ENCODE measurements at places on chromosomes 7 and 10.

DNA sequence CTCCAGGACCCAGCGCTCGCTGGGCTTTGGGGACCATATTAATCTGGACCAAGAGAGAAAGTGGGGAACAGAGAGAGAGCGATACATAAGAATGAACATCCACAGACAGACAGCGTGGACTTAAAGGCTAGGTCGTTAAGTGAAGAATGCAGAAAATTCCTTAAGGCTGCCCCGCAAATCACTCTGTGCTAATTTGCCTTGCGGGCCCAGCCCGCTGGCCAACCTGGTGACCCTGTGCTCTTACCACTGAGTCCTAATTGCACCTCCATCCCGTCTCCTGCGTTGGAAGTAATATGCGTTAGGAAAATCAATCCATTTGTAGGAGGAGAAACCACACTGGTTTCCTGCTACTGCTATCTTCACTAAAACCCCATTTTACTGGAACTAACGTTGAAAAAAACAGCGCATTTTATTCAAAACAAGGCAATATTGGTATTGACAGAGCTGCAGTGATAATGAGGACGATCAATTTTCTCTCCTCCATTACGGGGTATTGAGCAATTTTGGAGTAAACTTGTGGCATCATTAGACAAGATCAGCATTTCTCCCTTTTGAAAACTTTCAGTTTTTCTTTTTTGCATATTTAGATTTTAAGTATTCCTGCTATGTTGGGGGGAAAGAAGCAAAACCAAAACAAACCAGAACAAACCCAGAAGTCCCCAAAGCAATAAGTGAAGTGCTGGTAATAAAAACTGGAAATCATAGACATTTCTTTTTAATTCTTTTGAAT is 85.2 kb downstream of the WDFY4 start:
- no peak for DNase-seq
- H3K4me3 ChIP-seq, result no peak overlapping the region
- H3K36me3 ChIP-seq, result no peaks in the 10 kb centered on the region

DNA sequence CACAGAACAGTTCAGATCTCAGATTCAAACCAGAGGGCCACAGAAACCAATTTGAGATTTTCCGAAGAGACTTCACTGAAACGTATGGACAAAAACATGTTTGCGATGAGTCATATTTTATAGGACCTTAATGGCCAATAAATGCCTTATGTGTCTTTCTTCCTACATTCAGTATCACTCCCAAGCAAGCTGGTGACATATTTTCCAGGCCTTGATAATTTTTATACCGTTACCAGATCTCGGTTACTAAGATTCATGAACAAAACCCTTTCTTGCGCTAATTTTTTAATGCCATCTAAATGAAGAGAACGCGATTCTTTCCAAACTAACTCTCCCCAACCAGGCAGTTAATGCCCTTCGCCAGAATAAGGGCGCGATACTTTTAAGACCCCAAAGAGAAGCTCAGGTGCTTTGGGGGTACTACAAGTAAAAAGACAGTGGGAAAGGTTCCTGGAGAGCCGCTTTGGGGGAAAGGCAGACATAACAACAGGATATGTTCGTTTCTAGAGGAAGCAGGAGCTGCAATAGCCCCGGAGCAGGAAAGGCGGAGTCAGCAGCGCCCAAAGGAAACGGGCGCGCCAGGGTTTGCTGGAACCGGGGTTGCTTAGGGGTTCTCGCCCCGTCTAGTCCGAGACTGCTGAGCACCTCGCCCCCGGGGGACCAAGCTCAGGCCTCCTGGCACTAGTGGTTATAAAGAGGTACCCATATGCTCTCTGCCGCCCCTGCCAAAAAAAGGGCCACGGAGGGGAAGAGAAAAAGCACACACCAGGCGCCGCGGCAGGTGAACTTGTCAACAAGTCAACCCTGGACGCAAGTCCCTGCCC is 884 bp downstream of the ICA1 start:
- H3K4me3 ChIP-seq, result peak overlapping the region; percentile 81
- DNase-seq, result no peak
- H3K27me3 ChIP-seq, result peaks cover 43% of the 10 kb centered on the region
- H3K27ac ChIP-seq, result peak overlapping the region; percentile 55

- H3K36me3 ChIP-seq, result peaks cover 18% of the 10 kb centered on the region
- H3K4me1 ChIP-seq, result peaks cover 38% of the 10 kb centered on the region
- no peaks in the 10 kb centered on the region for H3K27me3 ChIP-seq
Measured at GRCh38 chr7:128742206-128742605, 3.0 kb downstream of the CALU start.

- no peak for DNase-seq
- H3K27ac ChIP-seq, result peak overlapping the region; percentile 73
- peaks cover 18% of the 10 kb centered on the region for H3K4me1 ChIP-seq
- peaks cover 3% of the 10 kb centered on the region for H3K36me3 ChIP-seq
- peak overlapping the region; percentile 85 for H3K4me3 ChIP-seq
- H3K27me3 ChIP-seq, result peaks cover 77% of the 10 kb centered on the region
Measured at GRCh38 chr7:27095050-27095896, 527 bp downstream of the HOXA1 start.

DNA sequence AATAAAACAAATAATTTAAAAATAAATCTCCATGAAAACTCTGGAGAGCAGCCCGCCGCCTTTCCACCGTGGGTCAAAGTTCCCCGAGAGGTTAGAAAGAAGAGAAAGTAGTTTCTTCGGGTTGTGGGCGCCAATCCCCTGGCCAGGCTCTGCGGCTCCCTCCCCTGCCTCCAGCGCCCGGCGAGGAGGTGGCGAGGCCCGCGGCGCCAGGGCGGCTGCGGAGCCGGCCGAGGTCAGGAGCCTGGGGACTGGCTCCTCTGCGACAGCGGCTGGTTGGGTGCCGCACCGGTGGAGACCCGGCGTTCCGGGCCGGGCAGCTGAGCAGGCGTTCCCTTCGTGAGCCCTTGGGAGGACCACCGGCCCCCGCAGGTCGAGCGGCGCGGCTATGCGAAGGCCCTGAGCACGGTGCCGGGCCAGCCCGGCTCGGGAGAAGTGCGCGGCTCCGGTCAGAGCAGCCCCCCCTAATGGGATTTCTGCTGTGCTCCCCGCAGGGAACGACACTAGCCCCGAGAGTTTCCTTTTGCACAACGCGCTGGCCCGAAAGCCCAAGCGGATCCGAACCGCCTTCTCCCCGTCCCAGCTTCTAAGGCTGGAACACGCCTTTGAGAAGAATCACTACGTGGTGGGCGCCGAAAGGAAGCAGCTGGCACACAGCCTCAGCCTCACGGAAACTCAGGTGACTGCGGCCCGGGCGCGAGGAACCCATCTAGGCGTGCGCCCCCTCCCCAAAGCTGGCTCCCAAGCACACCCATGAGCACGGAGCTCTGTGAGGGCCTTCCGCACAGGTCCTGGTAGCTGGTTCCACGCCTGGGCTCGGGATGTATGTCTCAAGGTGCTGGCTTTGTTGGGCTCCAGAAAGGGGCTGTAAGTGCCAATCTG is 2.8 kb downstream of the EMX2 start:
- peak overlapping the region; percentile 24 for H3K27ac ChIP-seq
- peaks cover 78% of the 10 kb centered on the region for H3K27me3 ChIP-seq
- H3K36me3 ChIP-seq, result peaks cover 2% of the 10 kb centered on the region
- H3K4me3 ChIP-seq, result no peak overlapping the region

- peaks cover 12% of the 10 kb centered on the region for H3K4me1 ChIP-seq
- H3K4me3 ChIP-seq, result no peak overlapping the region
- H3K27me3 ChIP-seq, result no peaks in the 10 kb centered on the region
- no peak for DNase-seq
- peaks cover 35% of the 10 kb centered on the region for H3K36me3 ChIP-seq
Measured at GRCh38 chr10:5905854-5906507, 15.9 kb downstream of the FBH1 start.

DNA sequence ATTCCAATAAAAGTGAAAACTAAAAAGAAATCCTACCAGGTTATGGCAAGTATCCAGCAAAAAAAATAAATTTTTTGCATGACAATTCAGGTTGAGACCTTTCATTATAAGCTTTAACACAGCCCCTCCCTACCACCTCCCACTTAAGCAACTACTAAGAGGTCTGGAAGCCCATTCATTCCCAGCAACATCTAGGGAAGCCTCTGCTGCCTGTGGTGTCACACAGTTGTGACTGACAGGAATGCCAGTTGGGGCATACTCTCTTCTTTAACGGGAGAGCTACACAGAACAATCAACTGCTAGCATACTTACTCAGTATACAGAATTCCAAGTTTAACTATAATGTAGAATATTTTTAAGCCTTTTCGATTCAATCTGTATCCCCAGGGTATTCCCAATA is 27.8 kb downstream of the ABI1 start:
- H3K36me3 ChIP-seq, result peaks cover 25% of the 10 kb centered on the region
- no peak for DNase-seq
- no peak overlapping the region for H3K4me3 ChIP-seq
- no peak overlapping the region for H3K27ac ChIP-seq
- no peaks in the 10 kb centered on the region for H3K27me3 ChIP-seq

DNA sequence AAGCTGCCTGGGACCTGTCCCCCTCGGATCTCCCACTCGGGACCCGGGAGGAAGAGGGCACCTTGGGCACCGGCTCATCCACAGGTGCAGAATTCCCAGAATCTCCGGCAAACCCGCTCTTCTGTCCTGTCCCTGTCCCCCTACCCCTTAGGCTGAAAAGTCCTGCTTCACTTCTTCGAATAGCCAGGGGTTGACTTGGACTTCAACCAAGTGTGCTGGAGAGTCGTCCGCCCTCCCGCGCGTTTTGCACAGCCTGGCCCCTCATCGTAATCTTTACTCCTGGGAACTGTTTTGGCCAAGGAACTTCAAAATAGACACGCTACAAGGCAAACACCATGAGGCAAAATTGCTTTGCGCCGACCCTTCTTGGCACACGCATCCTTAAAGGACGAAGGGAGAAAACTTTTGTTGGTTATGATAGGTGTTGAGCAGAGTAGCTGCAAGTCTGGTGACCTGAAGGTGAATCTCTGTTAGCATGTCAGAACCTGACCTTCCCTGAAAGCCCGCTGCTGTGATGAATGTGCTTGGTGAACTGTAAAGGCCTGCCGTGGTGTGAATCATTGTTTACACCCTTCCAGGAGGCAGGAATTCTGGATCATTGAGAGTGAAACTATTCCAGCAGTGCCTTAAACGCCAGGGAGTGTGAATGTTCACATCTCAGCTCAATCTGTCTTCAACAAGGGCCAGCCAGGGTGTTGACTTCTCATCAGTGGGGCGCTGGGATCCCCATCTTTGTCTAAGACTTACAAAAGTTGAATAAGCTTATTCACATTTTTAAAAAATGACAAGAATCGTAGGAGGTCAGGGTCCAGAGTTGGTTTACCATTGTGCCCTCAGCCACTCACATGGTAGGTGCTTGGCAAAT is 589 bp upstream of the RAPGEF5 start:
- no peaks in the 10 kb centered on the region for H3K36me3 ChIP-seq
- H3K4me1 ChIP-seq, result no peaks in the 10 kb centered on the region
- DNase-seq, result no peak
- peak overlapping the region; percentile 73 for H3K4me3 ChIP-seq
- no peak overlapping the region for H3K27ac ChIP-seq
- peaks cover 47% of the 10 kb centered on the region for H3K27me3 ChIP-seq

DNA sequence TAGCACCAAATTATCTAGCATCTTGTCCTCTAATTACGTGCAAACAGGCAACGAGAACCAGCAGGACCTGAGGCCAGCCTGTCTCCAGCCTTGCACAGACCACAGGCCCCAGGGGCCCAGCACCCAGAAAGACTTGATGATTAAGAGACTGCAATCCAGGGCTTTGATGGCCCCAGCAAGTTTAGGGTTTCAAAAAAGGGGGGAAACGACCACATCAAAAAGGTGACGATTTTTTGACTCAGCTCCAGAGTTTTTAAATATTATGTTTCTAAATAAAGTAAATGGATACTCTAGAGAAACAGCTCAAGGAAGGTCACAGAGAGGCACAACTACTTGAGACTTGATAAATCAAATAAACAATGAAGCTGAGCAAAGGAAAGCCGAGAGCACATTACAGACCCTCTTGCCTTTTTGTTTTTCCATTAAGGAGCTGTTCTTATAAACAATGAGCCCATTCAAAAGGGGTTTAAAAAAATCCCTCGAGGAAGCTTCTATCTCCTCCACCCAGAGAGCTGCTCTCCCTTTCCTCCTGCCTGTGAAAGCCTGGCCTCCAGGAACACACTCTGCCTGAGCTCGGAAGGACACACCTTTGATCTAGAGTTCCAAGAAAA is 44.1 kb downstream of the GLI3 start:
- no peaks in the 10 kb centered on the region for H3K36me3 ChIP-seq
- no peak overlapping the region for H3K27ac ChIP-seq
- no peak for DNase-seq
- H3K27me3 ChIP-seq, result no peaks in the 10 kb centered on the region

GRCh38 chr10:77504873-77505257 is 132.7 kb downstream of the KCNMA1 start:
- no peak for DNase-seq
- H3K4me3 ChIP-seq, result no peak overlapping the region
- H3K27ac ChIP-seq, result no peak overlapping the region
- no peaks in the 10 kb centered on the region for H3K36me3 ChIP-seq

DNA sequence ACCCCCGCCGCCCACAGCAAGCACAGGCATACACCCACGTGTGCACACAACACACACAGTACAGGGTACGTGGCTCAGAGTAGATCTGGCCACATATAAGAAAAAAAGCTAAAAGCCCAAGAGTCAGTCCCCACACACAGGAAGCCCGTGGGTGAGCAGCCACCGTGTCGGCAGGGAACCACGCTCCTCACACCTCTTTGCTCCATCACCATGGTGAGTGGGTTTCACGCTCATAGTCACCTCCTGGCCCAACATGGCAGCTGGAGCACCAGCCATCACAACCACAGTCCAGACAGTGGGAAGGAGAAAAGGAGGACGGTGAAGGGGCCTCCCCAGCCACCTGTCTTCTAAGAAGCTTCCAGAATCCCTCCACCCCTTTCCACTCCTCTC is 76.0 kb upstream of the PDGFA start:
- H3K4me3 ChIP-seq, result no peak overlapping the region
- peaks cover 22% of the 10 kb centered on the region for H3K4me1 ChIP-seq
- peak overlapping the region; percentile 58 for H3K27ac ChIP-seq

DNA sequence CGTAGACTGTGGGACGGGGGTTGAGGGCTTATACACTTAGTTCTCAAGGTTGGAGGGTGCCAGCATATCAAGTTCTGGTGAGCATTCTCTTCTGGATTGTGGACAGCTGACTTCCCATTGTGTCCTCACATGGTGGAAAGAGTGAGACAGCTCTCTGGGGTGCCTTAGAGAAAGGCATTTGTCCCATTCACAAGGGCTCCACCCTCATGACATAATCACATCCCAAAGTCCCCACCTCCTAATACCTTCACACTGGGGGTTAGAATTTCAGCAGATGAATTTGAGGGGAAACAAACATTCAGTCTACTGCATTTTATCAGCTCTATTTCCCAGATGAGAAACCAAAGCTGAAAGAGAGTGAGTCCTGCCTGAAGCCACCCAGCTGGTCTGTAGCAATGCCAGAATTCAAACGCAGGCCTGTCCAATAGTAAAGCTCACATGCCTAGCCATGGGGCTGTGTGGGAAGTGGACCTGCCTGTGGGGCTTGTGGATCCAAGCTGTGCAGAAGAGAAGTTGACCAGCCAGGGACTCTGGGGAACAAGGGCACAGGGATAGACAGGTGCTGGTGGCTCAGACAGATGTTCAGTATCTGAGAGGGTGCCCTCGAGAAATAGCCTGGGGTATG is 34.9 kb upstream of the LOXL4 start:
- H3K27ac ChIP-seq, result no peak overlapping the region
- no peak for DNase-seq
- H3K27me3 ChIP-seq, result peaks cover 3% of the 10 kb centered on the region
- H3K36me3 ChIP-seq, result no peaks in the 10 kb centered on the region

GRCh38 chr7:158782761-158783401 is 46.4 kb downstream of the ESYT2 start:
- H3K4me1 ChIP-seq, result peaks cover 8% of the 10 kb centered on the region
- no peak for DNase-seq
- H3K27me3 ChIP-seq, result no peaks in the 10 kb centered on the region
- no peak overlapping the region for H3K4me3 ChIP-seq

- H3K4me3 ChIP-seq, result no peak overlapping the region
- no peaks in the 10 kb centered on the region for H3K4me1 ChIP-seq
- no peaks in the 10 kb centered on the region for H3K36me3 ChIP-seq
- H3K27me3 ChIP-seq, result peaks cover 3% of the 10 kb centered on the region
- no peak overlapping the region for H3K27ac ChIP-seq
Measured at GRCh38 chr10:121154846-121155245, 303.7 kb downstream of the WDR11 start.
